Left kidney (tissue), 8 donors: ENCODE measurements at places on chromosomes 12 and 14. TPM values are rescaled to one million over a fixed set of nuclear protein-coding genes. Genes with fewer than 3 reads are reported as not detected.

The AKAP3 gene
- 2.6 TPM for polyA plus RNA-seq

The KRT6C gene
- not detected for polyA plus RNA-seq

The LBHD2 gene
- not detected for polyA plus RNA-seq

The FLRT2 gene
- 254 TPM for polyA plus RNA-seq

The TAS2R9 gene
- polyA plus RNA-seq: not detected

The VRTN gene
- polyA plus RNA-seq: not detected

DNA sequence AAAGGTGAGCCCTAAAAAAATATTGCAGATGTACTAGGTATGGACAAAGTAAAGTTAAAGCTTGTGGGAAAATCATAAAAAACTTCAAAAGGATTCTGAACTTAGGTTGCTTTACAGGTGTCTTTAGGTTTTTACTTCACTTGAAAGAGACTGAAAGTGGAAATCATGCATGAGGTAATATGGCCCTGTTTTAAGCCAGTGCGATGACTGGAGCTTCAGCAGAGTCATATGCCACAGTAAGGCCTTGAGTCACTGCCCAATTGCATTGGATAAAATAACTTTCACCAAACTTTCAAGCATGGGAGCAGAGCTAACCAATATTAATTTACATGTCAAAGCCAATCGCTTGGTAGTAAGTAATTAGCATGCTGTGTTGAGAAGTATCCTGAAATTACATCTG, 63.9 kb upstream of the TMEM260 start:
- no peak for DNase-seq

DNA sequence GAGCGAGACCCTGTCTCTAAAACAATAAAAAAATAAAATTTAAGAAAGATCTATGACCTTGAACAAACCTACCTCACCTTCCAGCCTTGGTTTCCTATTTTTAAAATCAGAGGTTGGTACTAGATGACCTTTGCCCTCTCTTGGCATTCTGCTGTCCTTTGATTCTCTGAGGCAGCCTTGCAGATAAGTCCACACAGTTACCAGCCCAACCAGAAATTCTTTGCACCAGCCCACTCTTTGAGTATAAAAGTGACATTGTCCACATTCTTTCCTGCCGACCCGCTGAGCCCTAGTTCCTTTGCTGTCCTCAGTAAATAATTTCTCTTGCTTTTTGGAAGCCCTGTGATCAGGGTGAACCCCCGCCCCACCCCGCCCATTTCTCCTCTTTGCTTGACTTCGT, 150.4 kb downstream of the PHETA1 start:
- DNase-seq: no peak

GRCh38 chr14:35355981-35356841, 48.3 kb downstream of the NFKBIA start:
- no peak for DNase-seq

GRCh38 chr12:96425951-96426350, 25.7 kb upstream of the CDK17 start:
- DNase-seq: no peak

- no peak for DNase-seq
These were observed 562 bp downstream of the PAN2 start for GRCh38 chr12:56333197-56333678.

DNA sequence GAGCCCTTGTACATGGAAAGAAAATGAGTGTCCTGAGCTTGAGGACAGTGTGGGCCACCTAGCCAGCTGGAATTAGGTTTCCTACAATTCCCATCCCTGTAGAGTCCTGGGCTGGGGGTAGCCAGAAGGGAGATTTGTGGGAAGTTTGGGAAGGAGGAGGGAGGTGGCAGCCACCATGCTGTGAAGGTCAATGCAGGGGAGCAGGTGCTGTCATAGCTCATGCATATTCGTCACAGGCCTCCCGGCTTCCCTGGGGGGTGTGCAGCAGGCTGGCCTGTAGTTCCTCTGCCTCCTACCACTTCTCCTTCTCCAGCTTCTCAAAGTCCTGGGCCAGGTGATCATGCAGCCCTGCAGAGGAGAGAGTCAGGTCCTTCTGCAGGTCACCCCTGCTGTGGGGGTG, 121.3 kb downstream of the TBX3 start:
- DNase-seq: no peak

GRCh38 chr14:89926694-89927093, 27.8 kb downstream of the EFCAB11 start:
- no peak for DNase-seq

DNA sequence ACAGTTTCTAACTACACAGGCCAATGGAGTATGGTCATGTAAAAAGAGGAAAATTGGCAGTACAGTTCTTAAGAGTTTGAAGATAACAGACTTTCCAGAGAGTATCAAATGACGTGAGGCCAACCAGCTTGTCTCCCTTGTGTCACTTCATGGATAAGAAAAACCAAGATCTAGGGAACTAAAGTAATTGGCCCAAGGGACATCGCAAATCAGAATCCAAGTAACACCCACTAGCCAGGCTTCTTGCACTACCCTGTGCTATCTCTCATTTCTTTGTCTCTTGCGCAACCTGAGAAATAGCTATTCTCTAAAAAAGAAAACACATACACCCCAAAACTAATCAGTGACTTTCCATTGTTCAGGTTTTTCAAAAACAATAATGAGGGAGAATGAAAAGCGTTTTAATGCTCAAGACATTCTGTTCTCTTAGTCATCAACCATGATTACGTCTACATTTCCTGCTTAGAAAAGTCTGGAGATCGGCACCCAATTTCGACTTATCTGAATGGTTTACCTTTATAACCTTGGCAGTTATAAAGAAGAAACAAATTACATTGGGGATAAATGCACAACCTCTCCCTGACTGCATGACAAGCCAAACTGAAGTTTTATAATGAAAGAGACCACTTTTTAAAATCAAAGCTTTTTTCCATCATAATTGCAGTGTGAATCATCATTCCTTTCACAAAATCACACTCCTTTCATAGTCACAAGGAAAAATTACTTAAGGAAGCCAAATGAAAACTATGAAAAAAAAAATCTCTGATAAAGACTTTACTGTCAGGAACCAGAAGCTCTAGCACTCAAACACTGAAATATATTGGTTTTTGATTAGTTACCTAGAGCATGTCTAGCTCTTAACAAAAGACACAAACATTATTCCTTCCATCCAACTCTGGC, 42.1 kb downstream of the TMTC1 start:
- DNase-seq: no peak

GRCh38 chr14:102694530-102695166, 82.6 kb upstream of the TRAF3 start:
- DNase-seq: peak; percentile 81

DNA sequence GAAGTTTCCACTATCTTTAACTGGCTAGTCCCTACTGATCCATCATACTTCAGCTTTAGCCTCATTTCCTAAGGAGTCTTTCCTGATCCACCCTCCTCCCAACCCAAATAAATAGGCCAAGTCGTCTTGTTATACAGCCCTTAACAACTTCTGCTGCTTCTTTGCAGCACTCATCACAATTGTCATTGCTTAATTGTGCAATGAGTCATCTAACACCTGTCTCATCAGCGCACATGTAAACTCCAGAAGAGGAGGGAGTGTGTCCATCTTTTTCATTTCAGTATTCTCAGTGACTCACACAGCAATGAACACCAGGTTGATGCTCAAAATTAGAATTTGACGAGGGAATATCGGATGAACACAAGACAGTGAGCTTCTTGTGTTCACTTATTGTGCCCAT, 87.3 kb downstream of the SUDS3 start:
- DNase-seq: no peak
